ENCODE measurements at places on chromosomes 12 and 14.

- no peak for DNase-seq
These were observed 121.1 kb upstream of the EEA1 start for GRCh38 chr12:93050026-93050747.

DNA sequence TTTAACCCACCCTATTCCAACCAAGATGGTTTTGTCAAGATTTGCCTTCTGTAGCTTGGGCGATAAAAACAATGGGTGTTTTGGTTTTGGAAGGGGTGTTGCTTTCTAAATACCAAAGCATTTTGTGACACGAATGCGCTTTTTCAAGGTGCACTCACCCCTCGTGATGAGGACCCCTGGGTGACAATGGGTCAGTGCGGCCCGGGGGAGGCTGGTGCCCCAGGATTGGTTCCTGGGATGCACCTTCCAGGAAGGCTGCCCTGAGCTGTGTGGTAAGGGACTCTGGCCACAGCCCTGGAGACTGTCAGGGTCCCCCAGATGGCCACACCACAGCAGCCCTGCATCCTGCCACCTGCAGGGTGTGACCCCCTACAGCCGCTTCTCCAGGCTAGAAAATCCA, 180.6 kb upstream of the MYL2 start:
- no peak for DNase-seq

DNA sequence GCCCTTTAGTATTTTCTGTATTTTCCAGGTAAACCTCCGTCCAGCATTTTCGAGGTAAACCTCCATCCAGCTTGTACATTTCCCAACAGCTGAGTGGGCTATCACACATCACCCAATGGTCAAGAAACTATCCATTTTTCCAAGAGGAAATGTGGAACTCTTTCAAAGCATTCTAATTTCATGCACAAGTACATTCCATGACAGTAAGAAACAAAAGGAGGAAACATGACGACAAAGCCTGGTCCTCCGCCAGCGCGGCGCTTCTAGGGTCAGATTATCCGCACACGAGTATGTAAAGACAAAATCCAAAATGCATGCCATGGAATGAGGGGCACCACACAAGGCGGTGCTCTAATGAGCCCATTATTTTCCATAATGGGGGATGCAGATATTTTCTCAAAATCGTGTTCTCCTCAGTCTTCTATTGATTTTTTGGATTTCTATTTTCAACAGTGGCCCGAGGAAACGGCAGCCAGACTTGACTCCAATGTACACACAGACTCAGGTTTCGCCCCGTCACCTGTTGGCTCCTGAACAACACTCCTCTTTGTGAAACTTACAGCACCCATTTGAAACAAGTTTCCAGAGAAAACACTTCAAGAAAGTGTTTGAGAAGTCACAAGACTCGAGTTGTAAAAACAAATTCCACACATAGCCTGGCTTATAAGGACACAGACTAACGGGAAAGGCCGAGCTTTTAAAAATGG, 107.4 kb downstream of the PRICKLE1 start:
- no peak for DNase-seq

DNA sequence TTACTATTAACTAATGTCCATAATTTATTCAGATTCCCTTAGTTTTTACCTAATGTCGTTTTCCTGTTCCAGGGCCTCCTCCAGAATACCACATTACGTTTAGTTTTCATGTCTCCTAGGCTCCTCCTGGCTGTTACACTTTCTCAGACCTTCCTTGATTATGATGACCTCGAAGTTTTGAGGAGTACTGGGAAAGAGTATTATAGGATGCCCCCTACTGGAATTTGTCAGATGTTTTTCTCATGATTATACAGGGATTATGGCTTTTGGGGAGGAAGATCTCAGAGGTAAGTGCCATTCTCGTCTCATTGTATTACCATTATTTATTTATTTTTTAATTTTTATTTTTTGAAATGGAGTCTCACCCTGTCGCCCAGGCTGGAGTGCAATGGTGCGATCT, 17.7 kb upstream of the C1S start:
- no peak for DNase-seq

- peak; percentile 90 for DNase-seq
These were observed 536 bp upstream of the WNT1 start for GRCh38 chr12:48977290-48978281.

GRCh38 chr12:73361864-73362230, 1089.7 kb downstream of the TRHDE start:
- no peak for DNase-seq

Data from activated CD4-positive, alpha-beta T cell treated with anti-CD3 and anti-CD28 coated beads for 48 hours (primary cell).